ENCODE measurements at places on chromosomes 4 and X. TPM values are rescaled to one million over a fixed set of nuclear protein-coding genes. Genes with fewer than 3 reads are reported as not detected.

IL21 gene
- not detected for total RNA-seq

CENPC gene
- 17.6 TPM for total RNA-seq

SLIT2 gene
- 2.4 TPM for total RNA-seq

NKRF gene
- 9.0 TPM for total RNA-seq

UBE2A gene
- total RNA-seq: 37.4 TPM

GPR50 gene
- 0.19 TPM for total RNA-seq

DNA sequence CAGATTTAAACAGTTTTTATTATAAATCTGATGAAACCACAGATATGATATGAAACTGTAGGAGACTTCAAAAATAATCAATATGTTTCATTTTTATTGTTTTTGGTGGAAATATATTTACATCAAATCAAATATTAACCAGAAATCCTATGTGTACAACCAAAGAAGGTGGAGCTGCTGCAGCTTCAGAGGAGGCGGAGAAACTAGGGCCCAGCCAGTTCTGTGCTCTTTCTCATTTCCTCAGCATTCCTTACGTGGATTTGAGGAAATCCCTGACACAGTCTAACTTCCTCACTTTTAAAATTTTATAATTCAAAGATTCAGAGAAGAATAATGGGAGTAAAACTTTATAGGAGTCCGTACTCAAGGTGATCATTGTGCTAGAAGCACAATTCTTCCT lies 610.7 kb upstream of the CPXCR1 start:
- no peak overlapping the region for H3K27ac ChIP-seq
- no peaks in the 10 kb centered on the region for H3K36me3 ChIP-seq
- H3K4me1 ChIP-seq: no peaks in the 10 kb centered on the region
- H3K27me3 ChIP-seq: no peaks in the 10 kb centered on the region
- H3K4me3 ChIP-seq: no peak overlapping the region

- no peaks in the 10 kb centered on the region for H3K27me3 ChIP-seq
- no peaks in the 10 kb centered on the region for H3K4me1 ChIP-seq
- no peak overlapping the region for H3K27ac ChIP-seq
These were observed 221.9 kb downstream of the BMPR1B start for GRCh38 chr4:94979621-94980020.

DNA sequence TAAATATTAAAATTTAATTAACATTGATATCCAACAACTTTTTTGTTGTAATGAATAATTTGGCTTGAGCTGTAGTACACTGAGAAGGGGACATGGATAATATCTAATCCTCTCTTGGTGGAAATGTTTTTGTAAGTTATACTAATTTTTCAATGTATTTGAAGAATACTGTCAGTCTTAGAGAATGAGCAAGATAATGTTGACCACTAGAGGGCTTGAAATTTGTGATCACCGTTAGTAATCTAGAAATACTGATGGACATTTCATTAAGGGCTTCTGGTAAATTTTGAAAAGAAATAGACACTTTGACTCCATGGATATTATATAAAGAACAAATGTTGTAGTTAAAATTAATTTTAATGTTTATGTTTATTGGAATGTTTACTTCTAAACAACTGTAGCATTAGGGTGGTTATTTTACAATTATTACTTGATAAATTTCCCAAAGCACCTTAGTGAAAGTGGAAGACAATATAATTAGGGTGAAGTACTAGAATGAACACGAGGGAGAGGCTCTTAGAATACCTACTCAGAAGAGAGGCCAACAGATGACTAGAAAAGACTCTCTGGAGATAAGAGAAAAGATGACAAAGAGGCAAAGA lies 20.0 kb upstream of the CAMK2D start:
- H3K27me3 ChIP-seq: no peaks in the 10 kb centered on the region
- peaks cover 17% of the 10 kb centered on the region for H3K4me1 ChIP-seq
- no peaks in the 10 kb centered on the region for H3K36me3 ChIP-seq
- DNase-seq: no peak

- no peak for DNase-seq
- H3K27me3 ChIP-seq: peaks cover 64% of the 10 kb centered on the region
- no peaks in the 10 kb centered on the region for H3K36me3 ChIP-seq
These were observed 2.6 kb upstream of the LRAT start for GRCh38 chr4:154741131-154741665.

DNA sequence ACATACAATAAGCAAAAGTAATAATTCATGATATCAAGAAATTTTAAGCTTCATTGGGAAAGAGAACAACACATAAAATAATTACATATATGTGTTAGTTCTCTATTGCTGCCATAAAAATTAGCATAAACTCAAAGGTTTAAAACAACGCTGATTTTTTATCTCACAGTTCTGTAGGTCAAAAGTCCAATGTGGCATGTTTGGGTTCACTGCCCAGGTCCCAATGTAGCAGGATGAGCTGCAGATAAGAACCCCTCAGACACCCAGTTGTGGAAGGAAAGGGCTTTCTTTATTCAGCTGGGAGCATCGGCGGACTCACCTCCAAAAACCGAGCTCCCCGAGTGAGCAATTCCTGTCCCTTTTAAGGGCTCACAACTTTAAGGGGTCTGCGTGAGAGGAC lies 13.1 kb upstream of the MAGEB16 start:
- no peaks in the 10 kb centered on the region for H3K4me1 ChIP-seq
- H3K4me3 ChIP-seq: no peak overlapping the region
- DNase-seq: no peak
- H3K27ac ChIP-seq: no peak overlapping the region

GRCh38 chr4:14871676-14872430 lies 130.4 kb upstream of the CPEB2 start:
- no peak for DNase-seq
- H3K4me1 ChIP-seq: no peaks in the 10 kb centered on the region
- H3K4me3 ChIP-seq: no peak overlapping the region
- H3K36me3 ChIP-seq: no peaks in the 10 kb centered on the region

GRCh38 chrX:69627744-69628143 lies 11.8 kb downstream of the EDA start:
- no peak overlapping the region for H3K27ac ChIP-seq
- H3K27me3 ChIP-seq: no peaks in the 10 kb centered on the region
- H3K4me3 ChIP-seq: no peak overlapping the region
- DNase-seq: no peak

DNA sequence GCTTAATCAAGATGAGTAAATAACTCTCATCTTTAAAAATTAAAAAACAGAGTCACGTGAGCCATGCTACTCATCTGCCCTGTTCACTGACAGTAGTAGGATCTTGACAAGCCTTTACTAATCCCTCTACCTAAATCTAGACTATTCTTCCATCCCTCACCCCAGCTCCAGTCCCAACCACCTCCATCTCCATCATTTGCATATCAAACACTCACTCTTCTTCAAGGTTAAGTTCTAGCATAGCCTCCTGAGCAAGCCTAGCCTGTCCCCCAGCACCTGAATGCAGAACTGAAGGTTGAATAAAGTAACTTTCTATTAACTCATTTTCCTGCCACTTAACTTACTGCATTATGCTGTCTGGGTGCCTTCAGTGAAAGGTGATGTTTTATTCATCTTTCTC lies 72.5 kb downstream of the YIPF7 start:
- DNase-seq: no peak
- H3K4me3 ChIP-seq: no peak overlapping the region
- no peaks in the 10 kb centered on the region for H3K36me3 ChIP-seq
- no peaks in the 10 kb centered on the region for H3K27me3 ChIP-seq
- H3K4me1 ChIP-seq: no peaks in the 10 kb centered on the region

GRCh38 chr4:52750213-52750612 lies 1.0 kb downstream of the ERVMER34-1 start:
- H3K36me3 ChIP-seq: no peaks in the 10 kb centered on the region
- no peak overlapping the region for H3K4me3 ChIP-seq
- H3K4me1 ChIP-seq: peaks cover 5% of the 10 kb centered on the region
- no peaks in the 10 kb centered on the region for H3K27me3 ChIP-seq

DNA sequence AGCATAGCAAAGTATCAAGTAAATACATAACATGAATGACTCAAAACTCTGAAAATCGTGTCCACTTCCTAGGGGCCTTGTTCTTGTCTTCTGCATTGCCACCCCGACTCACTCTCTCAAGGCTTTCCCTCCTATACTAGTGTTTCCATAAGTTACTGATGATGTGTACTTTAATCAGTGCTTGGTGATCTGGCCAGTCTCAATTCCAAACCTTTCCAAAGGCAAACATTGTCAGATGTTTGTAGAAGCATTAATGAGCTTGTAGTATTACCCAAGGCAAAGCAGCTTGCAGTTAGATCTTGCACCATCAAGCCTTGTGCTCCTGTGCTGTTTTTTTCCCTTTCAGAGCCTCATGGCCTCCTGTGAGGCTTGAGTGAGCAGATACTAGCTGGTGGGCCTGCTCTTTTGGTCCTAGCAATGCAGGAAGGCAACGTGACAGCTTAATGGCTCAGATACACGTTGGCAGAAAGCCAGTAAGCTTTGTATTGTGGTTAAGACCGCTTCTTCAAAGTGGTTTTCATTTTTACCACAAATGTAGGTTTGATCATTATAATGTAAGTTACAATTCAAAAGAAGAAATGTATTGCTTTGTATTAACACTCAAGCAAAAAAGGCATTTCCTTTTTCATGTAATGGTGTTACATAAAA lies 51.8 kb downstream of the RBPJ start:
- H3K36me3 ChIP-seq: no peaks in the 10 kb centered on the region
- H3K27ac ChIP-seq: no peak overlapping the region
- no peaks in the 10 kb centered on the region for H3K27me3 ChIP-seq
- DNase-seq: no peak
- no peaks in the 10 kb centered on the region for H3K4me1 ChIP-seq

DNA sequence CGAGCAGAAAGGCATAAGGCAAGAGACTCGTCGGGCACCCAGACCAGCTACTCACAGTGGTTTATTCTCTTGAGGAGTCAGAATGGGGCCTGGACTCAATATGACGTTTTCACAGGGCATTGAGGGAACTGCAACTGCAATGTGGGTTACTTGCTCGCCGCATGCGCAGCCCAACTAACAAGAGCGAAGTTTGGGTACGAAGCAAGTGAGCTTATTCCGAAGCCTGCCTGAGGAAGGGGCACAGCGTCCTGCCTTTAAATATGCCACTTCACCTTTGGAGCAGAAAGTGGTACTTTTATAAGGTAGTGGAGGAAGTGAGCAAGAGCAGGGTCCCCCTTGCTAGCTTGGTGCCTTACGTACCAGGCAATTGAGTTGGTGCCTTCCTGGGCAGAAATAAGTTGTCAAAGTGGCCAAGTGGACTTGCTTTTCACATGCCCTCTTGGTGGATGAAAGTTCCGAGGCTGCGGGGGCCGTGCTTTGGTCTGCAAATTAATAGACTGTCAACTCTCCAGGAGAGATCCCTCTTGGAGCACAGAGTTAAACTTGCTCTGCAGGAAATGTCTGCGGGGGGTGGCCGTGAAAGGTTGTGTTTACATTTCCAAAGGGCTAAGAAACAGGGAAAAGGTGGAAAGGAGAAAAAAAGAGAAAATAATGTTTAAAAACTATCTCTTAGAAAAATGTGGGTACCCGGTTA lies 480.4 kb downstream of the TRIML1 start:
- no peaks in the 10 kb centered on the region for H3K36me3 ChIP-seq
- H3K27me3 ChIP-seq: no peaks in the 10 kb centered on the region
- H3K27ac ChIP-seq: no peak overlapping the region

- peak overlapping the region; percentile 77 for H3K27ac ChIP-seq
- H3K27me3 ChIP-seq: no peaks in the 10 kb centered on the region
- peaks cover 31% of the 10 kb centered on the region for H3K4me1 ChIP-seq
- H3K36me3 ChIP-seq: no peaks in the 10 kb centered on the region
- no peak for DNase-seq
- H3K4me3 ChIP-seq: peak overlapping the region; percentile 41
These were observed 66.1 kb upstream of the ENPP6 start for GRCh38 chr4:184283659-184284335.
